ENCODE measurements at places on chromosomes 5 and 9. TPM values are rescaled to one million over a fixed set of nuclear protein-coding genes. Genes with fewer than 3 reads are reported as not detected.

EFNA5 gene
- 7.8 TPM for total RNA-seq

ARL10 gene
- 9.9 TPM for total RNA-seq

RGP1 gene
- 11.8 TPM for total RNA-seq

SHISAL2B gene
- not detected for total RNA-seq

NDUFB6 gene
- total RNA-seq, result 58.7 TPM

FAM151B gene
- total RNA-seq, result 3.6 TPM

DNA sequence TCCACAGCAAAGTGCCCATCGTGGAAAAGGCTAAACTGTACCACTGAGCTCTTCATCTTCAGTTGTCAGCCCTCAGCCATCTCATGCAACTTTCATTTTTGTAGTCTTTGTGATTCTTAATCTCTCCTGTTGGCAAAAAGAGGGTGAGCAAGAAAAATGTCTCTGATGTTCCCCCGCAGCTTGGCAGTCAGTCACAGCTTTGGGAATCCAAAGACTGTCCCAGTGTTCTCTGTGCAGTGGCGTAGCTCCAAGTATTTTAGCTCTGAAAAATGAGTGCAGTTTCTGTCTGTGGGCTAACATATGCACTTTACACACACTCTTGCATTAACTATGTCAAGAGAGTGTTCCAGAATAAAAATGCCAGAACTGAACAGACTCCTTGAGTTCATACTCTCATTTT lies 372.2 kb downstream of the TMEM232 start:
- no peak for DNase-seq

DNA sequence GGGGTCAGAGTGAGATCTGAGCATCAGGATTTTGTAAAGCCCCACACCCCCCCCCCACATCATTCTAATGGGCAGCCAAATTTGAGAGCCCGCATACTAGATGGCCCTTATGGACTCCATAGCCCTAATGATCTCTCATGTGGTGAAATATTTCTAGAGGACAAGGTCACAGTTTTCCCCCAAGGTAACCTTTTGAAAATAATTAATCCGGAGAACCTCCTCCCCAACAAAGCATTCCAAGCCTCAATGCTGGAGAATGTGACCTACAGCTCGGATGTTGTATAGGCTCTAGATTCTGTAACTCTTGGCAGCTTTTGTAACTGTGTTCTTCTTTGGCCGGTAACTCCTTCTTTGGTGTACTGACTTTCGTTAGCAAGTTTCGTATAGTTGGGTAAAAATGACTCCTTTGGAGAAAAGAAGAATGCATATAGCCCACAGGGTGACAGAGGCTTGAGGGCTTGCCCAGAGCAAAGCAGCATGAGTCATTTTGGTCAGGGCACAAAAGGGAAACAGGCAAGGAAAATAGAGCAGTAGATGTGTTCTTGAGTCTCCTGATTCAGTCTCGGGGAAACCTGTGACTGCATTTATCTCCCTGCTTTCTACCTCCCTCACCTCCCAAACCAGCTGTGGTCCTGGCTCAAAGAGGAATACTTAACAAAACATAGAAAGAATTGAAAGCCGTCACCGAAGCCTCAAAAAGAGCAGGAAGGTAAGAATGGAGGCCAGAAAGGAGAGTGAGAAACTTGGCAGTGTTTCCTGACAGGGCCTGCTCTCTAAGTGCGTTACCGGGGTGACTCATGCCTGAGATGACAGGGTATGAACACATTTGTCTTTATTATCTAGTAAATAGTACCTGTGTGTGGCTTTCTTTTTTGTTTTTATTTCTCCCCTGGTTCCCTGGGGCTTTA lies 6.6 kb upstream of the XPA start:
- no peak for DNase-seq

- no peak for DNase-seq
Observed at GRCh38 chr9:26034786-26035185, 356.5 kb upstream of the TUSC1 start.

- DNase-seq, result no peak
Observed at GRCh38 chr5:53246042-53246836, 136.7 kb upstream of the MOCS2 start.

Data from esophagus squamous epithelium (tissue), 5 donors.